ENCODE measurements at places on chromosomes 13 and 19.

DNA sequence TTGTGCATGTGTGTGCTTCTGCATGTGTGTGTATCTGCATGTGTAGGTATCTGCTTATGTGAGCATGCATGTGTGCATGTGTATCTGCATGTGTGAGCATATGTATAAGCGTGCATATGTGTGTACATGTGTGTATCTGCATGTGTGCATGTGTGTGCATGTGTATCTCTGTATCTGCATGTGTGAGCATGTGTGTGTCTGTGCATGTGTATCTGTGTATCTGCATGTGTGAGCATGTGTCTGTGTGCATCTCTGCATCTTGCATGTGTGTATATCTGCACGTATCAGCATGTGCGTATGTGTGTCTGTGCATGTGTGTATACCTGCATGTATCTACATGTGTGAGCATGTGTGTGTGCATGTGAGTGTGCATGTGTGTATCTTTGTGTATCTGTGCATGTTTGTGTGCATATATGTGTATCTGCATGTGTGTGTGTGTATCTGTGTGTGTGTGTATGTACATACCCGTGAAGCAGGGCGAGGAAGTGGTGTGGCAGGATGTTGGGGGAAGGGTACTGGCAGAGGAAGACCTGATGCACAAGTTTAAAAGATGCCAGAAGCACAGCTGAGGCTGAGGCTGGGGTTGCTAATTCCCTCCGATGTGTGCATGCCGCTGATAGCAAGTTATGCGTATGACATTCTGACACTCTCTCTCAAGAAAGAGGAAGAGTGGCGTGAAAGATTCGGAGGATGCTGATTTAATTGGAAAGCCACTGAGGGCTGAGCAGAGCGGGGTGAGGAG, 64.2 kb downstream of the TEX29 start:
- no peak for DNase-seq

DNA sequence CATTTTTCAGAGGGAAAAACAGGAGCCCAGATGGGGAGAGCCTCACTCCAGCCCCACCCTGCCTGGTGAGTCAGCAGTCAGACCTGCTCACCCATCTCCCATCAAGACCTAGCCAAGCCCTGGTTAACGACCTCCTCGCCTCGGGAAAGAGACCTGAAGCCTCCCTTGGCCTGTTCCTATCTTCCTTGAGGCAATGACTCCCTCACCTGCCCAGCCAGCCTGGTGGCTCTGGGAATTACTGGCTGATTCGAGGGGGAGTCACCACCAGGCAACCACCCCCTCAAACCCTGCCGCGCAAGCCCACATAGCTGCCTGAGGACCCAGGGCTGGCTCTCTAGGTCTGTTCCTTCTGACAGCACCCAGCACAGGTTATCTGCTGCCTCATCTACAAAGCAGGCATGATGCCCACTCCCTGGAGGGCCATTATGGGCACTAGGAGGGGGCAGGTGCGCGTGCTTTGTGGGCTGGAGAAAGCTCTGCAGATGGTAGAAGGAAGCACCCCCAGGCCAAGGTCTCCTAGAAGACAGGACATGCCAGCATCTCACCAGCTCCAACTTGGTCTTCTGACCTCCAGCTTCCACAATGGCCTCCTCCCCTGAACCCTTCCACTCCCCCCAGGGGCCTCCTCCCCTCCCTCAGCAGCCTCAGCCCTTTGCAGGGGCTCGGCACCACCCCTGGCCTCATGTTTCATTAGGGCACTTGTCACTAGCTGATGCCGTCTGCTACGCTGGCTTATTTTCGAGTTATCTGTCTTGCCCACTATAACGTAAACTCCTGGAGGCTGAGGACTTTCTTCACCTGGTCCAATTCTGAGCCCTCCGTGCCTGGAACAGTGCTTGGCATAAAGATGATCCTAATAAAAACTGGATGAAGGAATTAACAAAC, 10.4 kb downstream of the DEDD2 start:
- no peak for DNase-seq

DNA sequence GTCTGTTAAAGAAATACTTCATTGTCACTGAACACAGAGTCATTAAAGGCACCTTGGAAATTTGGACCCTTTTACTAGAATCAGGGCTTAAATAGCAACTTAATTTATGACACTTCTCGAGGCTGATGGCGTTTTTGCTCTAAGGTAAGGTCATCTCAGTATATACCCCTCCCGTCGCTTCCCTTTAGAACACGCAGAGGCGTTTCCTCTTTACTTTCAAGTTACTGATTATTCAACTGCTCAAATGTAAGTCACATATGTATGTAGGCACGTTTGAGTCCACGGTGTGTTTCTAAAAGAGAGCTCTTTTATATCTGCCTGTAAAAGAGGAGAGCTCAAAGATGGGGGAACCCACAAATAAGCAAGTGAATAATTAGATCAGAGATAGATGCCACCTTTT, 181.5 kb downstream of the TSHZ3 start:
- no peak for DNase-seq

DNA sequence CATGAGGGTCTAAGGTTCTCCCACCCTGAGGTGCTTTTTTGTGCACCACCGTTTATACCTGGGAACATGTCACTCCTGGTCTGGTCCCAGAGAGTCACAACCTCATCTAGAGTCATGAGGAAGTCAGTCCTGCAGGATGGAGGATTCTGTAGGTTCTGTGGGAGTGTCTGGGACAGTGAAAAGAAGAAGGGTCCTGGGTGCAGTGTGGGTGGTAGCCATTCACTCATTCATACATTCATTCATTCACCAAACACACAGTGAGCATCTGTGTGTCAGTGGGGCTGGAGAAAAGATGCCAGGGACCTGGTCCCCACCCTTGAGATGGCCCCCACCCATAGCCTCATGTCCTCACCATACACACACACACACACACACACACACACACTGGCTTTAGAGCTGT, 8.7 kb upstream of the CEACAM18 start:
- DNase-seq = no peak

DNA sequence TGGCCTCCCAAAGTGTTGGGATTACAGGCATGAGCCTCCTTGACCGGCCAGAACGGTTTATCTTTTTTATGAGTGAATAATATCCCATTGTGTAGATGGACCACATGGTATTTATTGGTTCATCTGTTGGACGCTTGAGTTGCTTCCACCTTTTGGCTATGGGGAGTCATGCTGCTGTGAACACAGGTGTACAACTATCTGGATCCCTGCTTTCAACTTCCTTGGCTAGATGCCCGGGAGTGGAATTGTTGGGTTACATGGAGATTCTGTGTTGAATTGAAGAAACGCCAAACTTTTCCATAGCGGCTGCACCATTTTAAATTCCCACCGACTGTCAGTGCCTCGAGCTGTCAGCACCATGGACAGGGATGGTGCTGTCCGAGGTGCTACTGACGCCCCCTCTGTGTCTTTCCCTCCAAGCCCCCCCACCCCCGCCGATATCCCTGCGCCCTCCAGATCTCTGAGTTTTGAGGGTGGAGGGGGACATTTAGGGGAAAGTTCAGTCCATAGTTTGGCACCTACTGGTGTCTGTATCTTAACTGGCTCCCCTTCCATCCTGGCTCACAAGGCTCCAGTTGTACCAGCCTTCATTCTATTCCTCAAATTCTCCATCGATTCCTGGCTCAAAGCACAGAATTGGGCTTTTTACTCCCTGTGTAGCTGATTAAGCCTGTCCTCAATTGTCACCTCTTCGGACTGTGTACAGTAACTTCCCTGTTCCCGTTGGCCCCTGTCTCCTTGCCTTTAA, 27.3 kb downstream of the PNPLA6 start:
- no peak for DNase-seq

- no peak for DNase-seq
Observed at GRCh38 chr13:84946192-84946591, 853.0 kb downstream of the SLITRK6 start.

DNA sequence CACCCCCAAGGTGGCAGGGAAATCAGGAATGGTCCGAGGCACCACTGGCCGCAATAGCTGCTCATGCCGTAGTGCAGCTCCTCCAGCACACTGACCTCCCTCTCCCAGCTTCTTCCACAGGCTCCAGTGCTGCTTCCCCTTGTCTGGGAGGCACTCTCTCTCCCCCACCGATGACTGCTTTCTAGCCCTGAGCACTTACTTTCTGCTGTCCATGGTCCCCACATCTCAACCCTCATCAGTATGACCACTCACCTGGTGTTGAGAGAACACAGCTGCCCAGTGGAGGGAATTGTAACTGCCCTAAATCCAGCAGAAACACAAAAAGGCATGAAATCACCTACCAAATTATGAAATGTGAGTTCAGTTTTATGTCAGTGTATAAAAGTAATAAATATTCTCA, 28.9 kb upstream of the TPP2 start:
- DNase-seq = no peak

DNA sequence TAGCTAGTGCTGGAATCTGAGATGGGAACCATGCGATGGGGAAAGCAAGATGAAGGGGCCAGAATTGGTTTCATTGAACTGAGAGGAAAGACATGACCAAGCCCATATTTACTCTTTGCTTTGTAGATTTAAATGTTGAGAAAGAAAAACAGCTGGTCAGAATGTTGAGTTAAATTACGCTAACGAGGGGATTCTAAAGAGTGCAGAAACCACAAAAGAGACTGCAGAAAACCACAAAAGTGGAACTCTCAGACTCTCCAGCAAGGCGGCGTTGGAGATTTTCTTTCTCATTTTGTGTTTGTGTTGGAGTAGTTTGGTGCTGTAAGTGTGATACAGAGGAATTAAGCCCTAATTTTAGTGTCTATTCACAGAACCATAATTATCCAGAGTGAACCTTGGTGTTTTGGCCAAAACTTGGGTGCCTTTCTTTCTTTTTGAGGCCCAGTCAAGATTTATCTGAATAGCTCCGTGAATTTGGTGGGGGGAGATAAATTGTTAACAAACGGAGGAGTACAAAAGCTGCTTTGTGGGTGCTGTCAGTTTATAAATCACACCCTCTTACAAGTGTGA, 26.3 kb downstream of the SAE1 start:
- no peak for DNase-seq

DNA sequence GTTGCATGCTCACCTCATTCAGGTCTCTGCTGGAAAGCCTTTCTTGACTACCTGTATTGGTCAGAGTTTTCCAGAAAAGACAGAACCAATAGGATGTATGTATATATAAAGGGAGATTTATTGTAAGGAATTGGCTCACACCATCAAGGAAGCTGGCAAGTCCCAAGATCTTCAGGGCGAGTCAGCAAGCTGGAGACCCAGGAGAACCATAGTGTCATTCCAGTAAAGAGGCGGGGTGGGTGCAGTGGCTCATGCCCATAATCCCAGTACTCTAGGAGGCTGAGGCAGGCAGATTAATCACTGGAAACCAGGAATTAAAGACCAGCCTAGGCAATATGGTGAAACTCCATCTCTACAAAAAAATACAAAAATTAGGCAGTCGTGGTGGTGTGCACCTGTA, 30.4 kb upstream of the FARP1 start:
- DNase-seq = no peak

GRCh38 chr19:13437919-13438618, 68.2 kb downstream of the CACNA1A start:
- peak; percentile 36 for DNase-seq

DNA sequence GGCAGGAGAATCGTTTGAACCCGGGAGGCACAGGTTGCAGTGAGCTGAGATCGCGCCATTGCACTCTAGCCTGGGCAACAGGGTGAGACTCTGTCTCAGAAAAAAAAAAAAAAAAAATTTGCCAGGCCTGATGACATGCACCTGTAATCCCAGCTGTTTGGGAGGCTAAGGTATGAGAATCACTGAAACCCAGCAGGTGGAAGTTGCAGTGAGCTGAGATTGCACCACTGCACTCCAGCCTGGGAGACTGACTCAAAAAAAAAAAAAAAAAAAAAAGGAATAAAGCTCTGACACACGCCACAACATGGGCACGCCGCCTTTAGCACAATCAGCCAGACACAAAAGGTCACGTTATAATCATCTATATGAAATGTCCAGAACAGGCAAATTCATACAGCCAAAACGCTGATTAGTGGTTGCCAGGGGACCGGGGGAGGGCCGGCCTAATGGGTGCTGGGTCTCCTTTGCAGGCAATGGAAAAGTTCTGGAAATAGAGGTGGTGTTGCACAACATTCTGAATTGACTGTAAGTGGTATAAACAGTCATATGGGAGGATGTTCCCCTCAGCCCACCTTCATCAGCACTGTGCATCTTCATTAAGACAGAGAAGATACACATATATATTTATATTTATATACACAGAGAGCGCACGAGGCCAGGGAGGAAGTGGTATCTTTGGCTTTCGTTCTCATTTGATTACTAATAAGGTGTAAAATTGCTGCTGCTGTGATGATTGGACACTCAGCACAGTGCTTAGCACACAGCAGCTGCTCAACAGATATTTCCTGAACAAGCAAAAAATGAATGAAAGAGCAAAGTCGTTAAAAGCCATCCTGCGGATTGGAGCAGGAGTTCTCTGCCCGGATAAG, 3.8 kb downstream of the HSPBP1 start:
- DNase-seq = no peak

DNA sequence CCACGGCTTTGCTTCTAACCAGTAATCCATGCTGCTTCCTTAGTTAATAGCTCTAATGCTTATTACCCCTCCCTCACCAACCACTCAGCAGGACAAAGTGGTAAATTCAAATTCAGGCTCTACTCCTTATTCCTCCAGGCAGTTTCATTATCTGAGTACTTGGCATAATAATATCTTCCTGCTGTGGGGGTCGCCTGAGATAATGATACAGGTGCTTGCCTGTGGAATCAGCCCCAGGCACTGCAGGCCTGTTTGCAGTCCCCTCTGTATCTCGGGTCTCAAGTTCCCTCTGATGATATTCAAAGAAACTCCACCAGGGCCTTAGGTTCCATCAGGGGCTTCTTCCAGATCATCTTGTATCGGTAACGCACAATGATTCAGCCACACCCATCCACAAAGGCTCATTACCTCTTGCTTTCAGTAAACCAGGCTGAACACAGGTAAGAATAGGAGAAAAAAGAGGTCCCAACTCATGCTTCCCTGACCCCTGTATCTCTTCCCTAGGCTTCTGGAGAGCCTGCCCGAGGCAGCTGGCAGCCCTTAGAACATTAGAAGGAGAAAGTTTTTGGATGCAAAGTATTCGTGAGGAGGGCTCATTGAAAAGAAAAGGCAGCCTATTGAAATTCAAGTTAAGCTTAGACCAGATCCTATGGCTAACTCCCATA, 14.3 kb upstream of the FOXO1 start:
- no peak for DNase-seq

- DNase-seq = no peak
Observed at GRCh38 chr13:99969453-99969918, 2.1 kb downstream of the ZIC5 start.

DNA sequence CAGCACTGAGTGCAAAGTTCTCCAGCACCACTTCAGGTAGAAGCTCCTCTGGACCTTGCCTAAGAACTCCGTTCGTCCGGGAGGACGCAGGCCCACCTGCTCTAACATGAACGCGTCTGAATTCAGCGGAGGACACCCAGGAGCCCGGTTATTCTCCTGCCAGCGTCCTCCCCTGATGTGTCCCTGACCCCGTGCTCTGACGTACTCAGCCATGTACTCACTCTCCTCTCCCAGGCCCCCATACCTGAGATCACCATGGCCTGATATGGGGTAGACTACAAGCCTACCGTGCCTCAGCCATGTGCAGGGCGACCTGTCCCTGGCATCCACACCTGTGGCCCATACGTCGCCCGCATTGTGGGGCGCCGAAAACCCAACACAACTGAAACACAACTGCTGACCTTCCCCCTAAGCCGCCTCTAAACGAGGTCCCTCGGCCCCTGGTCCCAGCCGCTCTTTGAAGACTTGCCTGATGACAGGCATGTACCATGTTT, 744 bp upstream of the ZNF584 start:
- no peak for DNase-seq

GRCh38 chr13:81058211-81058915, 717.4 kb upstream of the SPRY2 start:
- no peak for DNase-seq

- no peak for DNase-seq
Observed at GRCh38 chr13:29711776-29712175, 116.3 kb upstream of the SLC7A1 start.

Data from NCI-H2171 (cell line).